ENCODE measurements at places on chromosomes 2 and 18.

- DNase-seq, result no peak
These were observed 11.2 kb upstream of the CYP27C1 start for GRCh38 chr2:127231130-127231865.

GRCh38 chr2:133480707-133481429, 87.4 kb downstream of the NCKAP5 start:
- no peak for DNase-seq

DNA sequence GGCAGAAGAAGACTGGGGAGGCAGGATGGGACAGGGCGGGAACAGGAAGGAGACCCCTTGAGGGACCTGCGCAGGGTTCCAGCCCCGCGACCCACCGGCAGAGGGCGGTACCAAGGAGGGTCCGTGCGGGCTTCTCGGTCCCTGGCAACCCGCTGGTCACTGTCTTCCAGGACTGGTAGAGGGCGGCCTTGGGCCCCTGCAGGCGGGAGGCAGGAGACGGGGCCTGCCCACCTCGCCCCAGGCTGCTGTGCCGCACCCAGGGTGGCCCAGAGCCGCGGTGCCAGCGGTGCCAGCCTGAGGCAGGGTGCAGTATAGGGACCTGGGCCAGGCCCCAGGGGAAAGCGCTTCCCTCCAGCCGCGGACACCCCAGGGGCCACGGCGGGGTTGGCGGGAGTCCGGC, 34.5 kb downstream of the NEURL3 start:
- DNase-seq, result no peak

- DNase-seq, result no peak
These were observed 107.1 kb downstream of the CTNNA2 start for GRCh38 chr2:79619976-79620375.

DNA sequence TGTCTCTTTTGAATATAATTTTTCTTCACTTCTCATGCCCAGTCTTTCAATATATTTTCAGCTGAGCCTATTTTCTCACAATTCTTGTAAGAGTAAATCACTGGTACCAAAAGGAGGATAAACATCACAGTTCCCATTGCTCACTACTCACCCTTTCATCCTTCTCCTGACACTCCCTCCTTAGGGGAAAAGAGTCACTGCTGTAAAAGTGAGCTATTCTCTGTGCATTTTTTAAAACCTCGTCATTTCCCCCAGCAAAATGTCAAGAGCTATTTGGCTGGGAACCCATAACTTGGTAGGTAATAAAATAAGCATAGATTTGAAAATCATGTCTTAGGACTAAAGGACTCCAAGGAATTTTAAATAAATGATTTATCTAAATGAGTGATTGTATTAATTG, 340.1 kb upstream of the GYPC start:
- DNase-seq, result no peak

- DNase-seq, result no peak
These were observed 926.4 kb upstream of the FANCL start for GRCh38 chr2:59167514-59167913.
